Stimulated activated CD4-positive, alpha-beta T cell treated with anti-CD3 and anti-CD28 coated beads, Interleukin-1b, Interleukin-23, amount 100 ng/mL, for 1 hour (primary cell): ENCODE measurements at places on chromosomes 12 and 14.

- no peak for DNase-seq
Measured at GRCh38 chr12:106267535-106267934, 19.7 kb upstream of the CKAP4 start.

DNA sequence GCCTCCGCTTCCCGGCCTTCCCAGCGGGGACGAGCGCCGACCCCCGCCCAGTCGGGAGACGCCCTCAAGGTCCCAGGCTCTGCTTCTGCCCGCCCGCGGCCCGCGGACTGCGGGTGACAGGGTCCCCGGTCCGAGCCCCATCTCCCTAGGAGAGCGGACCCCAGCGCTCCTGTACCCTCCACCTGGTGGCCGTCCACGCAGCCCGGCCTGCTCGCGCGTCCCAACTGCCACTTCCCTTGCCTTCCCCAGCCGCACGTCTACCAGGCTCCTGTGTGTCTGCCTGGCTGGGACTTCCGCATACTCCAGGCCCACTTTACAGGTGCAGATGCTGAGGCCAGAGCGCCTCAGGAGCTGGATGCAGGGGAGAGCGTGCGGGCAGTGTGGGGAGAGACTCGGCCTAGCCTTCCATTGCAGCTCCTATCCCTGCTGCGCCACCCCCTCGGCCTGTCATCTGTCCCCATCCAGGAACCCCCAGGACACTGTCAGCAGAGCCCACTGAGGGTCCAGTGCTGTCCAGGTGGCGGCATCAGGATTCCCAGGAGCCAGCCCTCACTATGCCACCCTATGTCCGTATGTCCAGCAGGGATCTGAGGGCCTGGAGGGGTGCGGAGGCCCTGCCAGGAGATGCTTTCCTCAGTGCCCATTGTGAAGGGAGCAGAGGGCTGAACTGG, 8.0 kb upstream of the ANKRD9 start:
- no peak for DNase-seq

DNA sequence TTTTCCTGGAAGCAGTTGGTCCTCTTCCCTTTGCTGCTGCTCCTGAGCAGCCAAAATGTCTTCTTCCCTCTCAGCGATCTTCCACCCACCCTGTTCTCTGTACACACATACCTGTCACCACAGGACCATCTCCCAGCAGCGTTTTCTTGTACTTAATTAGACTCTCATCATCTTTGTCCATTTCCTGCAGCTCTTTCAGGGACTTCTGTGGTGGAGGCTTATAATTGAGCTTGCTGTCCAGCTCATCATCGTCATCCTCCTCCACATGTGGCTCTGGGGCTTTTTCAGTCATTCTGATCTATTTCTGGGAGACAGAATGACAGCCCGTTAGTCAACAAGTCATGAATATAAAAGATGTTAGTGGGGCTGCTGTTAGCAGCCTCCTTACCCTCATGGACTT, 11.0 kb downstream of the ARHGDIB start:
- no peak for DNase-seq

GRCh38 chr14:87935081-87935828, 57.7 kb downstream of the GALC start:
- DNase-seq, result no peak

- no peak for DNase-seq
Measured at GRCh38 chr12:75658901-75659823, 147.8 kb upstream of the KRR1 start.

DNA sequence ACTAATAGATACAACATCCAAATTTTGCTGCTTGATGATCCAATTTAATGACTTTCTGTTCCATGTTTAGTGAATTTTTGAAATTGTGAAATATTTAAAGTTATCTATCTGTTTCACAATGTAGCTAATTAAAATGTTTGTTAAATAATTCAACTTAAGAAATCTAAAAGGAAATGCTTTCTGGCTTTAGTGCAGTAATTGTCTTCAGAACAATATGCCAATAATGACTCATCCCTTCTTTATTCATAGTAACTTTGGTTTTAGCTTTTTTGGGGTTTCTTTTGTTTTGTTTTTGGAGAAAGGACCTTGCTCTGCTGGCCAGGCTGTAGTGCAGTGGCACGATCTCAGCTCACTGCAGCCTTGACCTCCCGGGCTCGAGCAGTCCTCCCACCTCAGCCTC, 479.2 kb upstream of the RGS6 start:
- DNase-seq, result no peak

- DNase-seq, result no peak
Measured at GRCh38 chr14:59630288-59630963, 53.8 kb upstream of the CCDC175 start.

GRCh38 chr14:56494167-56494566, 85.4 kb upstream of the TMEM260 start:
- no peak for DNase-seq

DNA sequence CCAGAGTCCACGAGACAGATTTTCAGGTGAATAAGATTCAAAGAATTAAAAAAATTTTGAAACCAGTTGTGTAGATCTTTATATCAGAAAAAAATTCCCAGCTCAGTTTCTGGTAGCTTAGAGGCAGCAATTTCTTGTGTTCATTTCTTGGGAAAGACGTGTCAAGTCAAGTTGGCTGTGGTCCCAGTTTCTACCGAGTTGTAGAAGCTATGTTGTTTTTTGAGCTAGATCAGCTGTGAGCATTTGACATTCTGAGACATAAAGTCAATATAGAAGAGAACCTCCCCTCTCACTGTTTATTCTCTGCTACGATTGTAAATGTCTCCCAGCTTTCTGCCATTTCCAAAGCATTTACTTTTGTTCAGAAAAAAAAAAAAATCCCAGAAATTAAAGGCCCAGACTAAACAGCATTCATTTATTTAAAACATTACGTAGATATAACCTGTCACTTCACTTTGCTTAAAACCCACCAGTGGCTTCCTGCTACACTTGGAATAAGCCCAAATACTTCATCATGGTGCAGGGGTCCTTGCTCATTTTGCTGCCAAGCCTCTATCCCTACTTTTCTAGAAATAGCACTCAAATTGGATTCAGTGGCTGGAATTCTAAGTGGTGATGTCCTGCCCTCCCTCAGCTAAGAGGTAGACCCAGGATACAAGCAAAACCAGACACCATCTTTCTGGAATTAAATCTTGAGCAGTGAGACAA, 20.6 kb upstream of the PYGL start:
- no peak for DNase-seq

DNA sequence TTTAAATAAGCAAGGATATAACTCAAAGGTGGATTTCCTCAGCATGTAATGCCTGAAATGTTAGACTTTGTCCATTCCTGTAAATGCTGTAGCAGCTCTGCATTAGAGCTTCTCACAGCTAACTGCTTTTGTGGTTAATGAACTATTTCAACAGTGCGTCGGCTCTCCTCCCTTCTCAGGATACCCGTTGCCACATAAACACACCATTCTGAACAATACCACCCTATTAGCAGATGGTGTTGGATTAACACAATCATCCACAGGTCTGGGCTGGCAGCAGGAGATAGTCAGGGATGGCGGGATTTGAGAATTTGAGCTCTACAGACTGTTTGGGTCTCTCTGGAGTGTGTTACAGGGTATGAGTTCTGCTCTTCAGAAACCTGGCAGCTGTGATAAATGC, 33.5 kb upstream of the C12orf42 start:
- DNase-seq, result no peak

DNA sequence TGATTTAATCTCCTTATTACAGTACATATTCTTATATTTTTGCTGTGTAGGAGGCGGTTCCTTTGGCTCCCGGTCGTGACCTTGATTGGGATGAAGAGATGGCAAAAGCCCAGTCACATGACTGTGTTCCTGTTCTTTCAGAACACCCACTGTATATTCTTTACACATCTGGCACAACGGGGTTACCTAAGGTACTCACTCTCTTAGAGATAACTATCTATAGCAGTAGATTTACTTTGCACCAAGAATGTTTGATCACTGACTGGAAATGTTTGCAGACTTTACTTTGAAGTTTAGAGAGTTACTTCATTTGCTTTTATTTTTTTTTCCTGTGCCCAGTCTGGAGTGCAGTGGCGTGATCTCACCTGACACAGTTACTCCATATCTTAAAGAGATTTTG, 65.2 kb downstream of the ACSS3 start:
- DNase-seq, result no peak

GRCh38 chr14:73727166-73727565, 13.0 kb upstream of the PNMA1 start:
- no peak for DNase-seq

- no peak for DNase-seq
Measured at GRCh38 chr14:55327179-55327578, 56.0 kb downstream of the FBXO34 start.

DNA sequence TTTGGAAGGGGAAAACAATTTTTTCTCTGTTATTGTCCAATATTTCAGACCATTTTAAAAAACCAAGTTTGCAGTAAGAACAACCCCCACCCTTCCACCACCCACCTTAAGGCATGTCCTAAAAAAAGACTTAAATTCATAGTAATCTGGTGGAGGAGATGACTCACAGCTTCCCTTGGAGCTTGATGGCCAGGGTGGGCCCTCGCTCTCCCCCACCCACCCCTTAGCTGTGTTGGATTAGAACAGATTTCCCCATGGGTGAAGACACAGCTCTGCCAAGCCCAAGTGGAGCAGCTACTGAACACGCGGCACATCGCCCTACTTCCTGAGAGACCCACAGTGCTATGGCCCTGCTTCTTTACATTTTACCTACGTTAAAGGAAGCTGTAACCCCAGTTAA, 140.3 kb downstream of the GCH1 start:
- no peak for DNase-seq

- no peak for DNase-seq
Measured at GRCh38 chr12:120125792-120126634, 9.5 kb upstream of the RAB35 start.

DNA sequence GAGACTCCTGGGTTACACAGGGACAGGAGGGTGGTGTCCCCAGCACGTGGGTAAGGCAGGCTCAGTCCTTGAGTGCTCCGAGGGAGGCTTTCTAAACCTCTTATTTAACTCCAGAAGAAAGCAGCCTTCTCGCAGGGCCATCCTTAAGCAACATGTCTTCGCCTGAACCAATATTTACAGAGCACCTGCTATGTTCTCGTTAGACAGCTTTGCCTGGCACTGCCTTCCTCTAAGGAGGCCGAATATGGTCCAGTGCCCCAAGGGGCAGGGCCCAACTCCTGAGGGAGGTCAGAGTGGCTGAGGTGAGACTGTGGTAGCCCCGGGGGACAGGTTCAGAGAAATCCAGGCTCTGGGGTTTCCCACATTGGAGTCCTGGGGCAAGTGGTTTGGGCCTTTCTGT, 2.1 kb upstream of the SCARB1 start:
- no peak for DNase-seq

DNA sequence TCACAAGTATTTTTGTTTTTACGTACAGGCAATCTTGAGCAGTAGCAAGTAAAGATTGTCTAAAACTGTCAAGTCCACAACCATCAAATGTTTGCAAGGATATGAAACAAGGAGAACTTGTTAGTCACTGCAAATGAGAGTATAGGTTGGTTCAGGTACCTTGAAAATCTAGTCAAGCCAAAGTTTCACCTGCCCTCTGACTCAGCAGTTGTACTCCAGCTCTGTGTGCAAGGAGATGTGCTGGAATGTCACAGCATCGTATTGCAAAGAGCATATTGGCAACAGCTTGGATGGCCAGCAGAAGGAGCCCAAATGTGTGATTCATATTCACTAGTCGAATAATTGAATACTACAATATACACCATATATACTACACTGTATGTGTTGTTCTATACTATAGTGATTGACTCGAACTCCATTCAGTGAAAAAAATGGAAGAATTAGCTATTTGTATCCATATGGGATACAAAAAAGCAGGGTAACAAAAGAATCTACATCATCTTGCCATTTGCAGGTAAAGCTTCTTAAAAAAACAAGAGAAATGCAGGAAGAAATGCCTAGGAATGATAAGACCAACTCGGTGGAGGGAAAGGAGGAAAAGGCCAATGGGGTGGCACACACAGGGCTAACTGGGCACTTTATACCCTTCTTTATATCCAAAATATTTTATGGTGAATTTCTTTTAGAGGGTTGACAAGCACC, 44.0 kb downstream of the EID3 start:
- DNase-seq, result no peak

DNA sequence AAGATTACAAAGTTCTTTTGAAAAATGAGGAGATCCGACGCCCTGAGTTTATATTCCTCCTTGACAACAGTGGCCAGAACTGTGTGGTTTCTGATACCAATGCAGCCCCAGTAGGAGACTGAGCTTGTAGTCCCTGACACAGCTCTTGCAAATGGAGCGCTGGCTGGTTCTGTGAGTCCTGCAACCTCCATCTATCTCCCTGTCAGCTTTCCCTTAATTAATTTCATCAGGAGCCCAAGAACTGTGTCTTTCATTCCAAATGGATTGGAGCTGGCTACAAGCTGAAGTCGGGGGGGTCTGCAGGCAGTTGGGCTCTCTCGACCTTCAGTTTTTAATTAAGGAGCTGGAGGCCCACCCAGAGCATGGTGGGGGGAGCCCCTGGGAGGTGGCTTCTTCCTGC, 160.6 kb downstream of the ADGRD1 start:
- no peak for DNase-seq

GRCh38 chr12:69284131-69284530, 44.8 kb downstream of the CPSF6 start:
- no peak for DNase-seq

GRCh38 chr12:100857971-100858370, 63.4 kb downstream of the ANO4 start:
- DNase-seq, result no peak

GRCh38 chr12:82862069-82862841, 175.5 kb downstream of the TMTC2 start:
- DNase-seq, result no peak

DNA sequence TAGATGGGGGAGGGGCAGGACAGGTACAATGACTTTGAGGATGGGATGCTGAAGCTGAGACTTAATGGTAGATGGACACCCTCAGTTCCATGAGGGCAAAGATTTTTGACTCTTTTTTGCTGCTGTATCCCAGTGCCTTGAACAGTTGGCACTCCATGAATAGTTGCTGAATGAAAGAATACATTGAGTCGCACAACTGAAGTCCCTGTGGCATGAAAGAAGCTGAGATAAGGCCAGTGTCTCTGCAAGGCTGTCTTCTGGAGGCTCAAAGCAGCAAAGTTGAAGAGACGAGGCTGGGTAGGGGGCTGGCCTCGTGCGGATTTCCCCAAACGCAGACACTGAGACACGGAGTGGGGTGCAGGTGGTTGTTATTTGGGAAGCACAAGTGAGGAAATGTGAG, 179.3 kb downstream of the ADCK1 start:
- DNase-seq, result no peak

- DNase-seq, result no peak
Measured at GRCh38 chr12:31246470-31246850, 79.5 kb downstream of the SINHCAF start.

- DNase-seq, result no peak
Measured at GRCh38 chr14:94081386-94081820, 293 bp downstream of the IFI27L1 start.

DNA sequence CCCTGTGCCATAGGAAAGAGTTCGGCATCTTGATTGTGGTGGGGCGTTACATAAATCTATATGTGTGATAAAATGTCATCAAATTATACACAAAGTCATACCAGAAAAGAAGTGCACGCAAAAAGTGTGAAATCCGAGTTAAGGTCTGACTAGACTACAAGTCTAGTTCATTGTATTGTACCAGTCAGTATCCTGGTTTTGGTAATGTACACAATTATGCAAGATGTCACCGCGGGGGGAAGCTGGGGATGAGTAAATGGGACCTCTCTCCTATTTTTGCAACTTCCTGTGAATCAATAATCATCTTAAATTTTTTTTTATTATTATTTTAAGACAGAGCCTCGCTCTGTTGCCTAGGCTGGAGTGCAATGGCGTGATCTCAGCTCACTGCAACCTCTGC, 43.2 kb upstream of the BCL11B start:
- no peak for DNase-seq
